Fibroblast of skin of left quadriceps (primary cell): ENCODE measurements at places on chromosomes 16 and 17.

- DNase-seq, result peak; percentile 63
Measured at GRCh38 chr17:74987909-74988711, 678 bp downstream of the CDR2L start.

GRCh38 chr17:10931133-10931532, 93.2 kb upstream of the PIRT start:
- no peak for DNase-seq

DNA sequence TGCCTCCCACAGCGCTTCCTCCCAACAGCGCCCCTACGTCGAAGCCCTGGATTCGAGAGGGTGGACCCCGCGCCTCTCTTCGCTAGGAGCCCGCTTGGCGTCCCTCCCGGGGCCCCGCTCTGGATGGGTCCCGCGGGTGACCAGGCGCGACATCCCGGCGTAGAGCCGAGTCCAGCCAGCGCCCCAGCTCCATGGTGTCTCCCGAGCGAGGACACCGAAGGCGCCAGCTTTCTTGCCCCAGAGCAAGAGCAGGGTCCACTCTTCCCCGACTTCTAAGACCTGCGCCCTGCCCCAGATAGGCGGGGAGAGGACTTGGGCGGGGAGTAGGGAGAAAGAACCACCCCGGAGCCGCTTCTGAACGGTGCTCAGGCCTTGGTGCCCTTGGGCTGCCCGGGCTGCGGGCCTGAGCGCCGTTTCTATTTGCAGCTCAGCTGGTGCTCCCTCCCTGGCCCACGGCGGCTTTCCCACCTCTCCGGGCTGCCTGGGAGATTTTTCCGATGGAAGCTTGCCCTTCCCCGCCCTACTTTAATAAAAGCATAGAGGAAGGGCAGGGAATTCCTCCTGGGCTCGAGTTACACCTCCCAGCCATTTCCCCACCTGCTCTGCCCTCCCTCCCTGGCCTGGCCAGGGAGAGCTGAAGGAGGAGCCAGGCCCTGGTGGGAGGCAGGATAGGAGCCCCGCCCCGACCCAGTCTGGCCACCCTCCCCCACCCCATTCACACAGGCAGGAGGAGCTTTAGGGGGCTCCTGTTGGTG, 1.8 kb downstream of the MMP15 start:
- DNase-seq, result no peak

DNA sequence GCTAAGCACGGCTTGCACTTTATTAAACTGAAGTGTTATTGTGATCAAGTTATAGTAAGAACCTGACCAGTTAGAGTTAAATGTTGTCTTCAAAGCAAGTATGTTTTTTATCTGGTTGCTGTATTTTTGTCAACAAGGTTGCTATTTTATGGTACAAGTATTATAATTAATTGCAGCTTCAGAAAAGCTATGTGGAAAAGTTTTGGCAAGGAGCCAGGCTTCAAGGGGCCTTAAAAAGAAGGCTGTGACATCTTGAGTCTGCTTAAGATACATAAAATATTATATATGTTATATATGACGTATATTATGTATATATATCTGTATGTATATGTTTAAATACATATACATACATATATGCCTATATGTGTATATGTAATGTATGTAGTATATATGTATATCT, 1461.2 kb upstream of the CDH8 start:
- DNase-seq, result no peak
